ENCODE measurements at places on chromosomes 4 and X. TPM values are rescaled to one million over a fixed set of nuclear protein-coding genes. Genes with fewer than 3 reads are reported as not detected.

TENM3 gene
- polyA plus RNA-seq = 0.45 TPM

FAM149A gene
- polyA plus RNA-seq = 6.8 TPM

GRCh38 chr4:35228313-35228712, 1016.0 kb downstream of the ARAP2 start:
- no peaks in the 10 kb centered on the region for H3K27me3 ChIP-seq
- no peaks in the 10 kb centered on the region for H3K4me1 ChIP-seq

NDST4 gene
- polyA plus RNA-seq = not detected

GRCh38 chrX:6067600-6067999, 161.1 kb downstream of the NLGN4X start:
- DNase-seq = no peak
- no peak overlapping the region for H3K4me3 ChIP-seq
- no peak overlapping the region for H3K27ac ChIP-seq
- no peaks in the 10 kb centered on the region for H3K4me1 ChIP-seq
